ENCODE measurements at places on chromosomes 1 and 21. TPM values are rescaled to one million over a fixed set of nuclear protein-coding genes. Genes with fewer than 3 reads are reported as not detected.

DNA sequence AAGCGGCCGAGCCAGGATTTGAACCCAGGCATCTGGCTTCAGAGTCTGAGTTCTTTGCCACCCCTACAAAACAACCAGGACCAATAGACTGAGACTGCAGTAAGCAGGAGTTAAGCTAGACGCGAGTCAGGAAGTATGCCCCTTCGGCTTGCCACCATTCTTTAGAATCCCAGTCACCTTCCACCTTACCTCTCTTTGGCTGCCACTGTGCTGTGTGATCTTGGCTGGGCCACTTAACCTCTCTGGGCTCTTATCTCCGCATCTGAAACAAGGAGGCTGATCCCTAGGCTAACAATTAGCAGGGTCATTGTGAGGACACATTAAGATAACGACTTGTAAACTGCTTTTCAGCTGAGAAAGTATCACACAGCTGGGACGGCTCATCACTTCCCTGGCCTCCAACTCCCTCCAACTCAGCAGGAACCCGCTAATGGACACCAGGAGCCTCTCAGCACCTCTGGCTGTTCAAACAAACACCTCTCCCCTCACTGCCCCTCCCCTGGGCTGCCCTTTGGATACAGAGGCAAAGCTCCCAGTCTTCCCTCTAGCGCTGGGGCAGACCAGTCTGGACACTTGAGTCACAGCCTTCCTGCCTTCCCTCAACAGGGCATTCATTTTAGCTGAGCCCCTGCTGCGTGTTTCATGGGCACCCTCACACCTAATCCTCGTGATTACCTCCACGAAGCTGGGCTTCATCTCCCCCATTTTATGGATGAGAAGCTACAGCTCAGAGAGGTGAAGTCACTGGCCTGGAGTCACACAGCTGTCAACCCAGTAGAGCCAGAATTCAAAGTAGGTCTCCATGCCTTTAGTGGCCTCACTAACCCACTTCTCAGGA is 83.2 kb downstream of the CAMK2N1 start:
- DNase-seq, result no peak

GRCh38 chr1:59278780-59279354 is 18.0 kb upstream of the FGGY start:
- no peak for DNase-seq

The MAB21L3 gene
- not detected for total RNA-seq

The SFN gene
- not detected for total RNA-seq

GRCh38 chr1:234769284-234769985 is 159.5 kb upstream of the IRF2BP2 start:
- no peak for DNase-seq

The RAB25 gene
- not detected for total RNA-seq

DNA sequence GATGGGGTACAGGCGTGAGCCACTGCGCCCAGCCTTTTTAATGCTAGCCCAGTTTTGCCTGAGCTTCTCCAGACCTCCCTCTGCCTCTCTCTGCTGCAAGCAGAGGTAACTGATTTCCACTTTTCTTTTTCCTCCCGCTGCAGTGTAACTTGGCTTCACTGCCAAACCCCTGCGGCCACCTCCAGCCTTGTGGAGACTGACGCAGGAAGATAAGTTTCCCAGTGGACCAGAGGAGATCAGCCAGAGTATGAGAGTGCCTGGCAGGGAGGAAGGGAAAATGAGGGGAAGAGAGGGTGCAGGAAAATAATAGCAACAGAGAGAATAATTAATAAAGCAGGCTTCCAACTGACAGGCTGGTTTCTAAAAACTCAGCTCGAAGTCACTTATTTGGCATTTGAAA is 143.7 kb downstream of the PCNX2 start:
- DNase-seq, result no peak

DNA sequence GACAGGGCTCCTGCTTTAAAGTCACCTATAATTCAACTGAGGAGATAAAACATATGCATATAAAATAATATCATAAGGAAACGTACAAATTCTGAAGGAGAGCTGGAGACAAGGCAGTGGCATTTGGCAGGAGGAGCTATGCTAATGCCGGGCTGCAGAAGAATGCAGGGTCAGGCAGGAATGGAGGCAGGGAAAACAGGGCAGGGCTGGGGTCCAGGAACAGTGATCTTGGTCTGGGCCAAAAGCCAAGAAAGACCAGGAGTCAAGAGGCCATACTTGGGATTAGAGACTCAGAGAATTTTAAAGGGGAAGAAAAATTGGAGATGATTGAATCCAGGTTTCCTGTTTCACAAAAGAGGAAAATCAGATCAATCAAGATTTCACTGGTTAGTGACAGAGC is 20.0 kb upstream of the BRDT start:
- DNase-seq, result no peak

- no peak for DNase-seq
Measured at GRCh38 chr1:8589571-8589970, 227.9 kb downstream of the RERE start.

GRCh38 chr1:208100906-208101305 is 143.3 kb downstream of the PLXNA2 start:
- DNase-seq, result no peak

All from cardiac septum (tissue), 1 donor.